ENCODE measurements at places on chromosomes 5 and 9.

- peak; percentile 73 for DNase-seq
These were observed 211.5 kb downstream of the GAPVD1 start for GRCh38 chr9:125472926-125473701.

DNA sequence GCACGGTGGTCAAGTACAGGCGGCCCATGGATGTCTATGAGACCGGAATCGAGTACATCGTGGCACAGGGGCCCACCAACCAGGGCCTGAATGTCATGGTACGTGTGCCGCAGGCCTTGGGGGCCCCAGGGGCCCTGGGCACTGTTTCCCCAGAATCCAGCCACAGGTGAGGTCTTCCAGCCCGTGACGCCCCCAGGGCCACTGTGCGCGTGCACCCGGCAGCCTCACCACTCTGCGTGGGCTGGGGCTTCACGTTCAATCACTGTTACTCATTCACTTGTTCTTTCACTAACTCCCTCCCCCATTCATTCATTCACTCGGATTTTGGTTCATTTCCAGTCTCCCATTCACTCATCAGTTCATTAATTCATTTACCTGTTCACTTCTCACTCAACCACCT, 12.6 kb downstream of the ADAMTSL2 start:
- no peak for DNase-seq

DNA sequence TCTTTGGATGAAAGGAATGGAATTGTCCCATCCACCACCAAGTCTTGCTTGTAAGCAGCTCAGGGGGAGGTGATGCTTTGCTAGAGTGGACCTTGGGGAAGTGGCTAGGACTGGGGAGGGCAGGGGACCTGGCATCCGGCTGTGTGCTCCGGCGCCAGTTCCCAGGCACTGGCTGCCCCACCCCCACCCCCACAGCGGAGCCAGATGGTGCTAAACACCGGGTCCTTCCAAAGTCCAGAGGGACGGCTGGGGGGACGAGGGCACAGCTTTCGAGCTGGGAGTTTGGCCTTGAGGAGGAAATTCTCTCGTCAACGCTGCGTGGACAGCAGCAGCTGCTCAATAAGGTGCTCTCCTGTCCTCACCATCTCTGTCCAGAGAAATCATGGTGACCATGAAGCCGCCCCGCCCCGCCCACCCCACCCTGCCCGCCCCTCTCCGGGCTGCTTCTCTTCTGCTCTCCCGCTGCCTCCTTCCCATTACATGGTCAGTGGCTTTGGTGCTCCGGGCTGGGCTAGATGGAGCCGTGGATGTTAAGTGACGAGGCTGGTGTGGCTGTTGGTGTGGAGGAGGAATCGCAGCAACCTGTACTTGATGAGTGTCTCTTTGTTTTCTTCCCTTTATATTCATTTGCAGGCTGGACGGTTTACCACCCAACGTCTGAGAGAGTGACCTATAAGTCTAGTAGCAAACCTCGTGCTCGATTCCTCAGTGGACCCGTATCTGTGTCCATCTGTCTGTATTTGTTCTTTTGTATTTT, 115.7 kb downstream of the WNK2 start:
- no peak for DNase-seq

GRCh38 chr5:141839015-141839513, 39.1 kb downstream of the PCDH1 start:
- no peak for DNase-seq

- DNase-seq, result peak; percentile 33
These were observed 594 bp downstream of the FAM120A start for GRCh38 chr9:93451849-93452709.

GRCh38 chr5:173653822-173654523, 37.5 kb upstream of the BOD1 start:
- no peak for DNase-seq

DNA sequence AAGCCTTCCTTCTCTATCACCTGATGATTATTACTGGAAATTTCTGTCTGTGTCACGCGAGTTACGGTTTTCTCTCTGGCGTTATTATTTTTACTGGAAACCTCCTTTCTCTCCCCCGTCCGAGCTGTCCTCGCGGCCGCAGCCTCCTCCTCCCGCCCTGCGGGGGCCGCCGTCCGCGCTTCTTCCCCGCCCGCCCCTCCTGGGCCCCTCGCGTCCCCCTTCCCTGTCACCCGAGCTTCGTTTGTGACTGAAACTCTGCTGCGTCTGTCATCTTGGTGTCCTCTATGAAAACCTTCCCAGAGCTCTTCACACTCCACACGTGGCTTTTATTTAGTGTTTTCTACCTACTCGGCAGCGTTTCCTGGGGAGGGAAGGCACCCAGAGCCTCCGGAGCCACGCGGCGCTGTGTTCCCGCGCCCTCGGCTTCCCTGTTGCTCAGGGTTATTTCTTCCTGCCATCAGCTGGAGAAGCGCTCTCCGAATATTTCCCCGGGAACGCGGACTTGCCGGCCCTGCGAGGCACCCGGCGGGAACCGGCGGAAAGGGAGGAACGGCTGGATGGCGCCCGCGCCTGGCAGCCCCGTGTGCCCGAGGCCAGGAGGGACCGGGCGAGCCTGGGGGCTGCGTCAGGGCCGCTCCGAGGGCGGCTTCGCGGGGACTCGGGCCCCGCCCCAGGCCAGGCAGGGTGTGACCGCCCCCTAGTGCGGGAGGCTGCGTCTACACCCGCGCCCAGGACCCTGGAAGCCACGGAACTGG, 33.9 kb downstream of the TRIP13 start:
- no peak for DNase-seq

All from IMR-90 (cell line).